ENCODE measurements at places on chromosomes 11 and 22.
A peak's percentile ranks its signal among the peaks of the same experiment; 100 is the strongest.

- no peak for DNase-seq
Observed at GRCh38 chr11:11467312-11467711, 114.3 kb upstream of the CSNK2A3 start.

- DNase-seq: no peak
Observed at GRCh38 chr11:34252651-34253050, 105.2 kb downstream of the ABTB2 start.

DNA sequence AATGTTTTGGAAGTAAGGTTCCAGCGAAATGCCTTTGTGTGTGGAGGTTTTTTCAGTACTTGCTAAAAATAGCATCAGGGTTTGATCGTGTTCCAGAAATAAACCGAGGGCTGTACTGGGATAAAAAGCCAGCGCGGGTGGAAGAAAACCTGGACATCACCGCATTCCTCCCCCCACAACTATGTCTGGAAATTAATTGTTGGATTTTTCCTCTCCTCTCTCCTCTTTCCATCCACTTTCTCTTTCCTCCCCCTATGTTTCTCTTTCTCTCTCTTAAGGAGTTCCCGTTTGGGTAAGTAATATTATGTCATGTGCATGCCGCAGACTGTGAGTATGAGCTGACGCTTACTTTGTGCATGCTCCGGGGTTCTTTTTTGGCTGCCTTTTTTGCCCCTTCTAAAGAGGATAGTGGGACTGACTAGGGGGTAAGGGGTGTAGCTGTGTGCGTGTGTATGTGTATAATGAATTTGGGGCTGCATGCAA, 104.2 kb upstream of the HSD17B12 start:
- DNase-seq: no peak

DNA sequence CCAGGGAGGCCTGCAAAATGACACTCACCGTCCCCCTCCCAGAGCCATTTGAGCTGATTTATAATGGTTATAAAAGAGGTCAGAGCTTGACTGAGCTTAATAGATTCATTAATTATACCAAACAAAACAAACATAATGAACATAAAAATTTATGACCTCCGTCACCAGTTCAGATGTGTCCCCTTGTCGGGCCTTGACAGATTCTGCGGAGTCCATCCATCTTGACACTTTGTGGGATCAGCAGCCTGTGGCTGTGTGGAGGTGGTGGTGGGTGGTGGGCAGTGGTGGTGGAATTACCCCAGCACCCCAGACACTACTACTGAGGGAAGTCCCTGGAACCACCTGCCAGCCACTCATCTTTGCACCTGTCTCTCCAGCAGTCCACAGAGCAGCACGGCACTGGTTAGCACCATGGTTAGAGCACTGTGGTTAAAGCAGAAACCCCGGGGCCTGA, 83.5 kb downstream of the DSCAML1 start:
- no peak for DNase-seq

DNA sequence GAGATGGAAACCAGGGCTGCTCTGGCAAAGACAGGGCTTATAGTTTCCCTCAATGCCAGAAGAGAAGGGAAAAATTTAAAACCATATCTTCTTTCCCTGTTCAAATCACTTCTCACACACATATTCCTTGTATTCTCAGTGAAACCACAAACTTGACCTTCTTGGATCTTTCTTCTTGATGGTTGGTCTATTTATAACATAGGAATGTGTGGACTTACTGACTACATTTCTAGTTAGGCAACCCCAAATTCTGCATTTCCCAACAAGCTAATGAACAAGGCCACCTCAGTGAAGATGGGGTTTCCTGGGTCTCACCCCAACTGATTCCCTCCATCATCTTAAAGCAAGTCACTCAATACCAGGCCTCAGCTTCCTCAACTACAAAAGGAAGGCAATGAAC, 3.8 kb upstream of the QSER1 start:
- no peak for DNase-seq

GRCh38 chr11:15699978-15700377, 585.3 kb downstream of the INSC start:
- DNase-seq: no peak

GRCh38 chr11:115266066-115266639, 238.1 kb downstream of the CADM1 start:
- no peak for DNase-seq

- DNase-seq: no peak
Observed at GRCh38 chr22:36816636-36817524, at the start of gene PVALB. TSS of gene PVALB (minus strand) at chr22:36817035. CDS start at chr22:36817005, 30 bp downstream.

- no peak for DNase-seq
Observed at GRCh38 chr11:111526501-111526900, 11.9 kb downstream of the HOATZ start.

- no peak for DNase-seq
Observed at GRCh38 chr11:11081288-11081687, 223.4 kb upstream of the ZBED5 start.

DNA sequence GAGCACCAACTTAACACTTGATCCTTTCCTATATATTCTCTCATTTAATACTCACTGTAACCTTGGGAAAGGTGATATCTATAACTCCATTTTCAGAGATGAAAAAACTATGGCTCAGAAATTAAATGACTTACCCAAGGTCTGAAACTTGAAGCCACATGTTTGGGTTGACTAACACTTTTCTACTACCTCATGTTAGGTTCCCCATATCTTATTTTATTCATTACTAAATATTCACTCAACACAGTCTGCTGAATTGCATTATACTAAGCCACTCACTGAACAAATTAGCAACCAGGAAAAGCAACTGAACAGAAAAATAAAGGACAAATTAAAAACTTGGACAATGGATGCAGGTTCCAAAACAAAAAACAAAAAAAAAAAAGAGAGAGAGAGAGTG, 59.9 kb downstream of the FAM168A start:
- no peak for DNase-seq

DNA sequence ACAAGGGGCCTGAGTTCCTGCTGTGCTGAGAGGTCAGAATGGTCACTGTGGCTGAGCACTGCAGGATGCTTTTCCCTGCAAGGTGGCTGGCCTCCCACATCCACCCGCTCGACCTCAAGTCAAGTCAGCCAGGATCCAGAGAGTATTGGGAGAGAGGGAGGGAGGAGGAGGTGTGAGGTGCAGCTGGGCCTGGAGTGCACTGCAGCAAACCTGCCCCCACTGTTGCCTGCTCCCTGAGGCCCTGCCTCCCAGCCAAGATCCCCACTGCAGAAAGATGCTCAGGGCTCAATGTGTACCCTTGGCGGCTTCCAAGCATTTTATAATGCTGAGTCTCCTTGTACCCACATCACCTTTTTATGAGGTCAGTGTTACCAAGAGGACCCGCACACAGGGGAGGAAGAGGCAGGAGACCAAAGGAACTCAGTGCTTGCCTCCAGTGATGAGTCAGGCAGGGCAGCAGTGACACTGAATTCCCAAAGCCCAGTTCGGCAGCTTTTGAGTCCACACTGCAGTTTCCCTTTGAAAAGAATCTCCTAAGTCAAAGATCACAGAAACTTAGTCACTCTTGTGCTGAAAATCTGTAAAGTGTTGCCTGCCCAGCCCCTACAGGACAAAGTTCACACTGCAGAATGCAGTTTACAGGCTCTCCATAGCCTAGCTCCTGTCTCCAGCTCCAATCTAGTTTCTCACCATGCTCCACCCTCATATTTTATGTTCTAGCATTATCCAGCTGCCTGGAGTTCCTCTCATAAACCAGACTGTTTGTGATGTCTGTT, 3.1 kb downstream of the ENDOD1 start:
- DNase-seq: no peak

DNA sequence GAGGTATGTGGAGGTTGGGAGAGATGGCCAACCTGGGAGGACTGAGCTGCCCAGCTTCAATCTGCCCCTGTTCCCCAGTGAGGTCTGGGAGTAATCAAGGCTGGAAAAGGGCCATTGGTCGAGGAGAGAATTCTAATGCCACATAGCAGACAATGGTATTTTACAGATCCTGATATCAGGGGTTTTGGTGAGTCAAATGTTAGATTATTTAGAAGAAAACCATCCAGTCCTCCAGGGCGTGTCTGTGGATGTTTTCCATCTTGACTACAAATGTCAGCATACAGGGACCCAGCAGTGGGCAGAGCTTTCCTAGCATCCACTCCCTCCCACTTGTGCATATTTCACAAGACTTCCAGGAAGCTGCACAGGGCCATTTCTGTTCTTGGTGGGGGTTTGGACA, 107.9 kb downstream of the SCN3B start:
- DNase-seq: no peak

- DNase-seq: no peak
Observed at GRCh38 chr11:27255447-27255828, 107.6 kb downstream of the CCDC34 start.

DNA sequence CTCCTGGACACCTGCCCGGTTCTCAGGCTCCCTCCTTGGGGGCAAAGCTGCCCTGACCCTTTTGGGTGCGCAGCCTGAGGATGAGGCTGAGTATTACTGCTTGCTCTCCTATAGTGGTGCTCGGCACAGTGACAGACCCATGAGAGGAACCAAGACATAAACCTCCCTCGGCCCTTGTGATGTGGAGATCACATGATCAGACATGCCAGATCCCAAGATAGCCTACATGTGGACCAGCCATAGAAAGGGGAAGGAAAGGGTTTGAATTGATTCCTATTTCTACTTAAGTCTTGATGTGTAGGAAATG, 125.3 kb downstream of the VPREB1 start:
- no peak for DNase-seq

GRCh38 chr11:11786771-11787170, 55.0 kb upstream of the USP47 start:
- DNase-seq: no peak

- DNase-seq: peak; percentile 68
Observed at GRCh38 chr22:46737976-46738646, at the start of gene CERK. TSS of gene CERK (minus strand) at chr22:46738252. CDS start at chr22:46738148, 104 bp downstream.

GRCh38 chr11:1654388-1655167, 25.0 kb downstream of the KRTAP5-5 start:
- no peak for DNase-seq

DNA sequence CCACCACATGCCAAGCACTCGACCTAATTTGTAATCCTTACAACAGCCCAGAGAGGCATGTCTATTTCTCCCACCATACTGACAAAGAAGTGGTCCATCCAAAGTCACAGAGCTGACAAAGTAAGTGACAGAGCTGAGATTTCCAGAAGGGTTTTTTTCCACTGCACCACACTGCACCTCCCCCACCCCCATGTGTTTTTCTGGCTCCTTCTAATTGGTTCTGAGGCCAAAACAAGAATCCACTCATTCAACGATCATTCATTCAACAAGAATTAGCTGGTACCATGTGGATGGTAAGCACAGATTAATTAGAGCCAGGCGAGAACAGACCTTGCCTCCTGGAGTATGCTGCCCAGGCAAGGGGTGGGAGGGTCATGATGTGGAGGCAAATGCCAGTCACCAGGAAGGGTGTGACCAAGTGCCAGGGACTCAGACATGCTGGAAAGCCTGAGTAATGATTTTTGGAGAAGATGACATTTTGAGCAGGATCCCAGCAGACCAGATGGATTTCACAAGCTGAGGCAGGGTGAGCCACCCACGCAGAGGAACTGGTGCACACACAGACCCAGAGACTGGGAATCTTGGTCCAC, 14.9 kb upstream of the PRG2 start:
- no peak for DNase-seq

- no peak for DNase-seq
Observed at GRCh38 chr11:133506551-133507094, 25.7 kb downstream of the OPCML start.

GRCh38 chr11:114346709-114347141, 50.5 kb downstream of the NNMT start:
- DNase-seq: no peak

- DNase-seq: no peak
Observed at GRCh38 chr22:37601540-37602442, 6.8 kb upstream of the GGA1 start.

DNA sequence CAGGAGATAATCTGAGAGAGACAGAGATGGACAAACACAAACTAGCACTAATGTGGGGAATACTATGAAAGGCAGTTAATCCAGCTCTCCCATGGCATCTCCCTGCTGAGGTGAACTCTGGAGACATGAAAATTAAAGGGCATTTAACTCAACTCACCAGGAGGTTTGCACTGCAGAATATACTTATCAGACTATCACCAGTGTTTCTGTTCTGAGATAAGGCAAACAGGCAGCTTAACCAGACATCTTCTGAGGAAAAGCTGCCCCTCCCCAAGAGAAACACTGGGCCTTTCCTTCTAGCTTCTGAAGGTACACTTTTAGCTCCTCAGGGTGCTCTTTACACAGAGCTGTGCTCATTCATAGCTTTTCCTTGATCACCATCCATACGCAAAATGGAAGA, 85.5 kb downstream of the AMBRA1 start:
- no peak for DNase-seq

DNA sequence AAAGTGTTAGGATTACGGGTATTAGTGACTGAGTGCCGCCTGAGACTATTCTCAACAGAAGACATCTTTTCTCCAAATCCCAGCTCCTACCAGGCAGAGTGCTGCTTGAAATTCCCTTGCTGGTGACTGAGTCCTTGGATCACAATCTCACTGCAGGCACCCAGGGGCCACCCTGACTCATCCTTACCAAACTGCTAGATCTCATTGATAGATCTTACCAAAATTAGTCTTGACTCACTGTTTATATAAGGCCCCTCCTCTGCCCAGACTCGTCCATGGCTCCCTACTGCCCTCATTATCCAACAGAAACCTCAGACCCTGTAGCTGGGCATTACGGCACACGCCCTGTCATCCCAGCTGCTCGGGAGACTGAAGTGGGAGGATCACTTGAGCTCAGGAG, 14.7 kb downstream of the TBC1D10A start:
- no peak for DNase-seq

DNA sequence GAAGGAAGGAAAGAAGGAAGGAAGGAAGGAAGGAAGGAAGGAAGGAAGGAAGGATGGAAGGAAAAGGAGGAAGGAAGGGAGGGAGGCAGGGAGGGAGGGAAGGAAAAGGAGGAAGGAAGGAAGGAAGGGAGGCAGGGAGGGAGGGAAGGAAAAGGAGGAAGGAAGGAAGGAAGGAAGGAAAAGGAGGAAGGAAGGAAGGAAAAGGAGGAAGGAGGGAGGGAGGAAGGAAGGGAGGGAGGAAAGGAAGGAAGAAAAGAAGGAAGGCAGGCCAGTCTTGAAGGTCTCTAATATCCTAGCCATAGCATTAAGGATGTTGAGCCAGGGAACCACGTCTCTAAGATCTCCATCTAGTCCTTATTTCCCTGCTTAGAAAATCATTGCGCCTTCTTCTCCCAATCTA, 78.8 kb downstream of the TMPRSS5 start:
- DNase-seq: no peak

DNA sequence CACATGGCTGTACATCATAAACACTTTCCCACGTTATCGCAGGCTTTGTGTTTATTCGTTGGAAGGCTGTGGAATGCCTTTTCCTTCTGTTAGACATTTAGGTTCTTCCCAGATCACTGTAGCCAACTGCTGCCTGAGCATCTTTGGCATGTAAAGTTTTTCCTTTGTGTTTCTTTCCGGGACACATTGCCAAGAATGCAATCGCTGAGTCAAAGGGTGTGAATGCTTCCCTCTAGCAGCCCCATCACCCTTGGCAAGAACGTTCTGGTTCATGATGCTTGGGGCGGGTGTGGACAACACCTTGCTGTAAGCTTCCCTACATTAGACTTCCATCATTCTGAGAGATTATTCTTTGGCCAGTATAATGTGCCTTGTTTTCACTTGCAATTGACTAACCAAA, 136.2 kb downstream of the OSBP2 start:
- DNase-seq: no peak

GRCh38 chr11:46889689-46890475, 28.5 kb downstream of the LRP4 start:
- DNase-seq: peak; percentile 36
